ENCODE measurements at places on chromosomes 1 and 21.

GRCh38 chr1:97010566-97011264 lies 289.1 kb downstream of the PTBP2 start:
- no peak for DNase-seq

DNA sequence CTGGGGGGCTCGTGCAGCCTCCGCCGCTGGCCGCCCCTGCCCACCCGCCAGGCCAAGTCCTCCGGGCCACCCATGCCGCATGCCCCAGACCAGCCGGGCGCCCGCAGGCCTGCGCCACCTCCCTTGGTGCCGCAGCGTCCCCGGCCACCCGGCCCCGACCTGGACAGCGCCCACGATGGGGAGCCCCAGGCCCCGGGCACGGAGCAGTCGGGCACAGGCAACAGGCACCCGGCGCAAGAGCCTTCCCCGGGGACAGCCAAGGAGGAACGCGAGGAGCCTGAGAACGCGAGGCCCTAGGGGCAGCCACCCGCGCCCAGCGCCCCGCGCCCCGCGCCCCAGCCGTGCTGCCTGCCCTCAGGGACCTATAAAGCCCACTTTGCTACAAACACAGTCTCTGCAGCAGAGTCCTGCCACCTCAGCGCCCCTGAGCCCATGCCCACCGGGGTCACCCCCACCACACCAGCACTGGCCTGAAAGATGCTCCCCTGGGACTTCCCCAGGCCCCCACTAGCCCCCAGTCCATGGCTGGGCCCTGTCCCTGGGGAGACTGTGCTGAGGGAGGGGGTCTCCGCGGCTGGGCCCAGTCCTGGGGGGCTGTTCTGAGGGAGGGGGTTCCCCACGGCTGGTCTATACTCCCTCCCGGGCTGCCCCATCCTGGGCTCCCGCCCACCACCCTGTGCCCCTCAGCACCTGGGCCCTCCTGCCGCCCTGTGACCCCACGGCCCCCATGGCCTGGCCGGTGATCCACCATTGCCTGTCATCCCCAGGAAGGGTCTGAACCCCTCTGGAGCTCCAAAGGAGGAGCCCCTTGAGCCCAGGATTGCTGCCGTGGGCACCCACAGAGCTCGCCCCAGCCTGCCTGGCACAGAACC lies 8.6 kb downstream of the TNFRSF18 start:
- peak; percentile 15 for DNase-seq

DNA sequence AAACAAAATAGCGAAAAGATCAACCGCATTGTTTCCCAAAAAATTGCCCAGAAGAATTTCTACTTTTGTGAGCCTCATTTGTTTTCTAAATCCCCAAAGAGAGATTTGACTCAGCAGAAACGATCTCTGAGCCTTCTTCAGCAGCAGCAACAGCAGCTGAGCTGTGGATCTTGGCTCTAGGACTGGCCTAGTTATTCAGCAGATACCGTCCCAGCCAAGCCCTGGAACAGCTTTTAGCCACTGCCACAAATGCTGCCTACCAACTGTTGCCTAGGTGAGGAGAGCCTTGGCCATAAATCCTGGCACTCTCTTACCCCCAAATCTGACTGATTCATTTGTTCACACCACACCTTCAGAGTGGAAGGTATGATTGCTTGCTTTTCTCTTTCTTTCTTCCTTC lies 320.1 kb downstream of the TGFB2 start:
- no peak for DNase-seq

- no peak for DNase-seq
These were observed 1.7 kb upstream of the SIM2 start for GRCh38 chr21:36697060-36697850.

GRCh38 chr1:245397771-245398170 lies 243.0 kb downstream of the KIF26B start:
- DNase-seq, result no peak

- no peak for DNase-seq
These were observed 46.1 kb downstream of the SLC44A3 start for GRCh38 chr1:94866164-94866807.

GRCh38 chr1:180519846-180520245 lies 17.5 kb upstream of the ACBD6 start:
- no peak for DNase-seq

DNA sequence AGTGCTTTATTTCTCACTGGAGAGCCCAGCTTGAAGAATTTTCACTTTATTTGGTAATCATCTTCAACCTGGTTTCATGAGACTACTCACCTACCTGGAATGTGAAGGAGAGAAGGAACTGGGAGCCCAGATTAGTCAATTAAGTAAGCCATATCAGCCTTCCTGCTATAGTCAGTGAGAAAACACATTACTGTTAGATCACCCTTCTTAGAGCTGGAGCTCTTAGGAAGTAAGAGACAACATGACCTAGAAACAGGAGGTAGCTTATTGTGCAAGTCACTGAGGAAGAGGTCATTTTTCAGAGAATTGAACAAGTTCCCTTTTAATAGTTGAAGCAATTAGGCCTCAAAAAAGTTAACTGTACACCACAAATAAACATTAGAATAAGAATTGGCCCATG lies 49.2 kb upstream of the TEKT2 start:
- no peak for DNase-seq

- DNase-seq, result no peak
These were observed 16.0 kb downstream of the ST6GALNAC3 start for GRCh38 chr1:76090283-76091203.

GRCh38 chr1:183847641-183848040 lies 42.7 kb downstream of the RGL1 start:
- no peak for DNase-seq

Data from activated CD8-positive, alpha-beta memory T cell treated with anti-CD3 and anti-CD28 coated beads, Interleukin-2, amount 50 U/mL, for 4 hours (primary cell).